ENCODE measurements at places on chromosomes 4 and X.

DNA sequence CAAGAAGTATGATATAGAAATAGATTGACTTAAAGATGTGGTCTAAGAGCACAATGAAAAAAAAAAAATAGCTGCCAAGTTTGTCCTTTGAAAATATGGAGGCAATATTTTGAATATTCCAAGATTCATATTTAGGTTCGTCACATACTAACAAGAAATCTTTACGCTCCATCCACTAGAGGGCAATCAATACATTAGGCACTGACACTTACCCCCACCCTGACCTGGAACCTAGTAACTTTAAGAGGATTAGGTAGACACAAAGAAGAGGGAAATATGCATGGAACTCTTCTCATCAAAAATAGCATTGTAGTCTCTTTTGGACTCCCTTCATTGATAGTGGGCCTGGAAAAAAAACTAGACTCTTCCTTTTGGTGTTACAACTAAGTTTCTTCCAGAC is 1108.1 kb downstream of the PCDH19 start:
- DNase-seq, result no peak

GRCh38 chrX:112081781-112082652 is 559 bp downstream of the TRPC5 start:
- DNase-seq, result no peak

GRCh38 chrX:16931371-16931770 is 15.1 kb upstream of the REPS2 start:
- DNase-seq, result no peak

DNA sequence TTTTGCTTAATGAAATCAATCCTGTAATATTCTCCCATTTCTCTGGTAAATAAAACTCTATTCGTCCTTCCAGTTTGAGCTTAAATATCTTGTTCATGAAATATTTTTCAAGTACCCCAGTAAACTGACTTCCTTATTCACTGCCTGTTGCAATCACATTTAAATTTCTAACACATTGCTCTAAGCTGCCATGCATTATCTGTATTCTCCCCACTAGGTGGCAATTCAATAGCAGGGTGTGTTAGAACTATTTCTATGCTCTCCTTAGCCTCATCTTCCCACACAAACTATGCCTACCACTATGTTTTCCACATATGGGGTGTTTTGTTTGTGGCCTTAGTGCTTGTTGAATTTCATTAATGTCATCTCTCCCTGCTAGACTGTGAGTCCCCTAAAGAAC is 377.1 kb upstream of the HS3ST1 start:
- DNase-seq, result no peak

DNA sequence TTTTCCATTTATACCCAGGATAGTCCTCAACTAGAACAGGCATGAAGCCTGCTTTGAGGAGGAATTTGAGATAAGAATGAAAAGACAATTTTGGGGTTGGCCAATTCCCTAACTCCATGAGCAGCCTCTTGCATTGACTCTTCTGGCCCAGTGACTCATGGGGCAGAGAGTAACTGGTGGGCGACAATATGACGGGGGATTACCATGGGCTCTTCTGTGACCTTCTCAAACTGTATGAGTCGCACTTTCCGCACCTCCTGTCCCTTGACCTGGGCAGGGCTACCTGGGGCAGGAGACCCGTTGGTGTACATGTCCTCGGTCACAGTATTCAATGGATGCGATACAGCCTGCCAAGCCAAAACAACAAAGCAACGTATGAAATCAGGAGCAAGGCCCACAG is 13.3 kb downstream of the MPP1 start:
- DNase-seq, result no peak

DNA sequence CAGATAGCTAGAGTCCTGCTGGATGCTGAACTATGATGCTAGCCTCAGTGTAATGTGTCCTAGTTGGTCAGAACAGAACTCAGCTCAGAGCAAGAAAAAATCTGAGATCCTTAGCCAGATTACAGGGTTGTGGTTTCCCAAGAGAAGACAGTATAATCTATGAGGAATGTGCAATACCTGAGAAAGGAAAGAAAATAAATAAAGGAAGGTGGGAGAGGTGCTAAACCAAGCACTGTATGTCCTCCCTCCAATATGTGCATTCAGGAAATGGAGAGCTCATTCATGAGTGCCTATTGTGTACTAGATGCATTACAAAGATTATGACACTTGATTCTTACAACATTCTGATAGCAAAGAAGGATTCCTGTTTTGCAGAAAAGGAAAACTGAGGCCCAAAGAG is 7.5 kb downstream of the USP26 start:
- no peak for DNase-seq

DNA sequence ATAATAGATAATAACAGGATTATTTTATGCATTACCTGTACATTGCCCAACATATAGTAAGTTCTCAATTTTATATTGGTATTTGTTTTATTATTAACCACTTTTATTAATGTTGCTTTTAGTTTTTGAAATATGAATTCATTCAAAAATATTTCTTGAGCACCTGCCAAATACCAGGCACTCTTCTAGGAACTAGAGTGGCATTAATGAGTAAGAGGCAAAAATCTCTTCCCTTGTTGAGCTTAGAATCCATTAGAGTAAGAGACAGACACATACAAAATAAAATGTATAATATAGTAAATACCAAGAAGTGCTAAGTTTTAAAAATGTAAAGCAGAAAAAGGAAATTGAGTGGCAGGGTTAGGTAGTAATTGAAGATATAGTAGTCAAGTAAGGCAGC is 45.8 kb downstream of the TET2 start:
- DNase-seq, result no peak

GRCh38 chr4:82352825-82353366 is 20.9 kb downstream of the HNRNPD start:
- no peak for DNase-seq

- peak; percentile 15 for DNase-seq
These were observed at the start of gene GPR78 for GRCh38 chr4:8580321-8581093. Gene GPR78 (plus strand): TSS chr4:8580392. CDS start chr4:8580983, 591 bp downstream.

GRCh38 chr4:108184453-108185049 is 15.8 kb upstream of the LEF1 start:
- no peak for DNase-seq

- DNase-seq, result no peak
These were observed 25.9 kb downstream of the RNF175 start for GRCh38 chr4:153733751-153734448.

DNA sequence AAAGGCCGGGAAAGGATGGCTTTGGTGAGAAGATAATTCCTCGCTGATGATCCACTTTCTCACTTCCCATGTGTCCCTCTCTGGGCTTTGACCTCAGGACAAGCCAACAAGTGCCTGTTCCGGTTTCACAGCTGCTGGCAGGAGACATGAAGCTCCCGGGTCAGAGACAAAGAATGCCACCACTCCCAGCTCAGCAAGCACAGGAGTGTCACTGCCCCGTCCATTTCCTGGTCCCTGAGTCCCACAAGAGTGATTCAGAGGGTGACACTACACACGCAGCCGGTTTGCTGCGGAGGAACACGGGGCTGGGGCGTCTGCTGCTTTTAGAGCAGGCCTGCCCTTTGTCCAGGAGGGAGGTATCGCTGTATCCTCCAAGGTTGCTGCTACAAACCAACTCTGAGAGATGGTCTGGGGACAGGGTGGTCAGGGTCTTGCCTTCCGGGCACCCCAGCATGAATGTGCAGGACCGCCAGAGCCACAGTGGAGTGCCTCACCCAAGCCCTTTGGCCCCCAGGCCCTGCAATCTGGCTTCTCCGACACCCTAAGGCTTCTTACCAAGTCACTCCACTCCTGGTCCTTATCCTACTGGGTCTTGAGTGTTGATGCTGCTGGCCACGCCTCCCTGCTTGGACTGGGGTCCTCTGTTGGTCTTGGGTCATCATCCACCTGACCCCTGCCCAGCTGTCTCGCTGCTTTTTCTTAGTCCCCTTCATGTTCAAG is 49.5 kb downstream of the CPZ start:
- DNase-seq, result no peak

Measured in stimulated activated CD8-positive, alpha-beta memory T cell treated with anti-CD3 and anti-CD28 coated beads, Interleukin-4, amount 100 ng/mL, for 24 hours (primary cell).